ENCODE measurements at places on chromosomes 1 and 21. TPM values are rescaled to one million over a fixed set of nuclear protein-coding genes. Genes with fewer than 3 reads are reported as not detected.

DNA sequence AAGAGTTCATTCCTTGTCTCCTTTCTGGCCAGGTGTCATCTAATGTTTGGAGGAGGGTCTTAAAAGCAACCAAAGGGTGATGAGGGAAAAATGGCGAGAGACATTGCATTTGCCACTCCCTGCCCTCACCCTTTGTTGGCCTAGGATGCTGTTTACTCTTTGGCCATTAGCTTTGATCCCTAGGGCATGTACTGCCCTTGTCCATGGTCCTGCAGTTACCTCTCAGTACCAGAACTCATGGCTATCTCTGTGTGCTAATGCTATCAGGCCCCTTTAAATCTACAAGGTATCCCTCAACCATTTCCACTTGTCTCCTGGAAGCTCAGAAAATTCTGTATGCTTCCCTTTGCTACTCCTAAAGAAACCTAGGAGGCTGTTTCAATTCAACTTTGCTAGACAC lies 424.8 kb upstream of the PLXNA2 start:
- DNase-seq = no peak

- DNase-seq = peak; percentile 90
Measured at GRCh38 chr1:9717193-9718005, 65.9 kb downstream of the PIK3CD start.

- DNase-seq = no peak
Measured at GRCh38 chr1:38115682-38116202, 69.1 kb upstream of the POU3F1 start.

Gene SOX13
- polyA plus RNA-seq = 0.54 TPM
